ENCODE measurements at places on chromosomes 7 and 10.

GRCh38 chr10:44060221-44060620, 324.7 kb downstream of the CXCL12 start:
- no peak for DNase-seq

DNA sequence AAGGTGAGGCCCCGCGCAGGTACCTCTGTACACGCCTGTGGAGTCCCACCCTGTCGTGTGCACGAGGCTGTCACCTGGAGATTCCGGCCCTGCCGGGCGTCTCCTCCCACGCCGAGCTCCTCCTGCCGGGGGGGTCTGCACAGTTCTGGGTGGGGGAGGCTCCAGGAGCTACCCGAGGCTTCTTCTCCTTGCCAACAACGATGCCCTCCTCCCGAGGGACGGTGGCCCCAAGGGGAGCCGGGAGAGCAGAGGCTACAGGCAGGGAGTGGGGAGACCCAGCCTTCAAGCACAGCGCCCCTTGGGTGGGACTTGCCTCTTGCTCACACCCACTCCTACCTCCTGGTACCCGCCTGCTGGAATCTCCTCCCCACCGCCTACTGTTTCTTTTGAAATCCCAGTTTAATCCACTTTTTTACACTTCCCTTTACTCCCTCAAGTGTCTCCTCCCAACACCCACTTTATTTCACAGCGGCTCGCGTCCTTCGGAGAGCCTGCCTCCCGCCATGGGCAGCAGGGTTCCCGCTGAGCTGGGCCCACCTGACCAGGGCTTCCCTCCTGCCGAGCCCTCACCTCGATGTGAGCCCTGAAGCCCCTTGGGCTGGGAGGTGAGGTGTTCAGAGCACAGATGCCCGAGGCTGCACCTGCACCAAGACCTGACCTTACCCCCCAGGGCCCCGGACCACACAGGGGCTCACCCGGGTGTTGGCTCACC, 338.1 kb downstream of the DNAJB6 start:
- DNase-seq, result no peak

GRCh38 chr10:130747356-130747755, 564.2 kb downstream of the TCERG1L start:
- DNase-seq, result no peak

GRCh38 chr10:19812976-19813375, 3.3 kb upstream of the PLXDC2 start:
- DNase-seq, result no peak

DNA sequence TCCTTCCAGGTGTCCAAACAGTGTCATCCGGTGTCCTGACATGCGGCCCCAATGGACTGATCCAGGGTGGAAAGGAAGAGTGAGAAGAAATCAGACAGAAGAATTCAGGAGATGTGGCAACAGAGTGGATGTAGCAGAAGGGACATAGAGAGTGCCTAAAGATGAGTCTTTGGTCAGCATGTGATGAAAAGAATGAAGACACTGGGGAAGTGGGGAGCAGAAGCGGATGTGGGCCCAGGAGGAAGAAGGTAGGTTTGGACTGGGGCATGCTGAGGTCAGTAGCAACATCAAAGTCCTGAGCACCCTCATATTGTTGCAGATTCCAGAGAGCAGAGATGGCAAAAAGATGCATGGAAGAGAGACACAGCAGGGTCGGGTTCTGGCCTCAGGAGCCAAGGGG, 71.8 kb upstream of the STEAP1B start:
- no peak for DNase-seq

- DNase-seq, result no peak
Observed at GRCh38 chr7:134707663-134708378, 61.2 kb downstream of the BPGM start.

DNA sequence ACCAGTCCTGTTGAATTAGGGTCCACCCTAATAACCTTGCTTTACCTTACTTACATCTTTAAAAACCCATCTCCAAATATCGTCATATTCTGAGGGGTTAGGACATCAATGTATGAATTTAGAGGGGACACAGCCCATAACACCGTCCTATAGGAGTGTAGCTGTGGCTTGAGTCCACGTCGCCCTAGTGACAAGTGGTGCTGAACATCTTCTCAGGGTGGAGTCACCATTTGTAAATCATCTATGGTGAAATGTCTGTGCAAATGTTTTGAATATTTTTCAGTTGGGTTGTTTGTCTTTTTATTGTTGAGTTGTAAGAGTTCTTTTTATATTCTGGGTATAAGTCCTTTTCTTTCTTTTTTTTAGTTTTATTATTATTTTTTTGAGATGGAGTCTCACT, 5.2 kb upstream of the PRAP1 start:
- DNase-seq, result no peak

- no peak for DNase-seq
Observed at GRCh38 chr10:32846974-32847373, 111.1 kb downstream of the ITGB1 start.

DNA sequence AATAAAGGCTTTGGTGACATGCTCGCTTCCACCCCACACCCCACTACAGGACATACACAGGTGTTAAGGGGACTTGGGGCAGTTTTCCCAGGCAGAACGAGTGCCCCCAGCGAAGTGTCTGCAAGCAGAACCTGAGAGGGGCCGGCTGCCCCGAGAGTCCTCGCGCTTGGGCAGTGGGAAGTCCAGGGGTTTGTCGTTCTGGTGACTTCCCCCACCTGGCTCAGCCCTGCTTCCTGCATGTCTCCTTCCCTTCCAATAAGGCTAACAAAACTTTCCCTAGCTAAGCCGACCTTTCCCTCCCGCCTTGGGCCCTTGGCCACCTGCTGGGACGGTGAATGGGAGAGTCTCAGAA, 916 bp downstream of the VWA2 start:
- no peak for DNase-seq

DNA sequence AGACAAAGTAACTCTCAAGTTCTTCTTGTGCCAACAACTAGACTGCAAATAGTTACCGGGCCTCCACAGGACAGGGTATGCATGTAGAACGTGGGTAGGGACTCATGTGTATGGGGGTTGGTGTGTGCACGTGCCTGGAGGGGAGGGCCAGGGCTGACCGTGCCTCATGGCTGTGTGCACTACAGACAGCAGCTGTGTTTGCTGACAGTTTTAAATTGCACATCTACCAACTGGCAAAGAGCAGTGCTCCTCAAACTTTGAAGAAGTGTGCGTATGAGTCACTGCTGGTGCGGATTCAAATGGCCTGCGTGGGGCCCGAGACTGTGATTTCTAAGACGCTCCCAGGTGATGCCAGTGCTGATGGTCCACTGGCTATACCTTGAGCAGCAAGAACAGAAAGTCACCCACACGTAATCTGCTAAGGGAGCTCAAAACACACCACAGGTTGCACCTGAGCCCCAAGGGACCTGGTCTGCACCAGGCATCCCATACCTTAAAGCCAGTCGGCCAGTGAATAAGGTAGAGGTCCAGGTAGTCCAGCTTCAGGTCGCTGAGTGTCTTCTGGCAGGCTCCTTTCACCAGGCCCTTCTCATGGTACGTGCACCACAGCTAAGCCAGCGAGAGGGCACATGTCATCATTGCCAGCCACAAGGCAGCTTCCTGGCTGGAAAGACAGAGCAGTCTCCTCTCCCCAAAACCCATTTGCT, 8.5 kb downstream of the AKR1B1 start:
- DNase-seq, result no peak

- no peak for DNase-seq
Observed at GRCh38 chr10:119373294-119374102, 166.1 kb downstream of the GRK5 start.

- no peak for DNase-seq
Observed at GRCh38 chr10:85849315-85849714, 517.3 kb downstream of the GRID1 start.

DNA sequence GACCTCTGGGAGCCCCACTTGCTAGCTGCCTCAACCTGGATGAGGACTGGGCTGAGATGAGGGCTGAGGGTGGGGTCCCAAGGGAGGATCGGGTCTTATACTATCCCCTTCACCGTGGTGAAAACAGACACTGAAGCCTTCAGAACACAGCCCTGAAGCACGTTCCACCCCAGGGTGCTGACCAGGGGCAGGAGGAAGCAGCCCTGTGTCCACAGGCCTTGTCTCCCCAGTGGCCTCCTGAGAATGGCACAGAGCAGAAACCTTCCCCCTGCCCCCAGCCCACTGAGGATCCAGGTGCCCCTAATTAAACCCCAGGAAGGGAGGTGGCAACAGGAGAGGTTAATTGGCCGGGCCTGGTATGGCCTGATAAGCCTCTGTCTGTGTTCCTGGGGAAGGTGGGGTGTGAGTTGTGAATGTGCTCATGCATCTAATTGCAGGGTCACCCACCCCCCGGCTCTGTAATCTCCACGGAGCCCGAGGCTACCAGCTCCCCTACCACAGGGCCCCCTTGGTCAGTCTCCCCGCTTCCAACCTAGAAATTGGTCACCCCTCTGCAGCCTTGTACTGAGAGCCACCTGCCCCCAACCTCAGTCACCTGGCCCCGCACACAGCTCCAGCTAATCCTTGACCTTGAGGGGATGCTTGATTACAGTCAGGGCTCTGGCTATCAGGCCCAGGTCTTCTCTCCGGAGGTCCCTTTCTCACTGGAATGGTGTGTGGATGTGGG, 159.0 kb upstream of the UNC5B start:
- DNase-seq, result no peak

- no peak for DNase-seq
Observed at GRCh38 chr10:34575882-34576281, 239.2 kb downstream of the PARD3 start.

GRCh38 chr7:45067582-45067981, 21.2 kb downstream of the NACAD start:
- DNase-seq, result no peak

DNA sequence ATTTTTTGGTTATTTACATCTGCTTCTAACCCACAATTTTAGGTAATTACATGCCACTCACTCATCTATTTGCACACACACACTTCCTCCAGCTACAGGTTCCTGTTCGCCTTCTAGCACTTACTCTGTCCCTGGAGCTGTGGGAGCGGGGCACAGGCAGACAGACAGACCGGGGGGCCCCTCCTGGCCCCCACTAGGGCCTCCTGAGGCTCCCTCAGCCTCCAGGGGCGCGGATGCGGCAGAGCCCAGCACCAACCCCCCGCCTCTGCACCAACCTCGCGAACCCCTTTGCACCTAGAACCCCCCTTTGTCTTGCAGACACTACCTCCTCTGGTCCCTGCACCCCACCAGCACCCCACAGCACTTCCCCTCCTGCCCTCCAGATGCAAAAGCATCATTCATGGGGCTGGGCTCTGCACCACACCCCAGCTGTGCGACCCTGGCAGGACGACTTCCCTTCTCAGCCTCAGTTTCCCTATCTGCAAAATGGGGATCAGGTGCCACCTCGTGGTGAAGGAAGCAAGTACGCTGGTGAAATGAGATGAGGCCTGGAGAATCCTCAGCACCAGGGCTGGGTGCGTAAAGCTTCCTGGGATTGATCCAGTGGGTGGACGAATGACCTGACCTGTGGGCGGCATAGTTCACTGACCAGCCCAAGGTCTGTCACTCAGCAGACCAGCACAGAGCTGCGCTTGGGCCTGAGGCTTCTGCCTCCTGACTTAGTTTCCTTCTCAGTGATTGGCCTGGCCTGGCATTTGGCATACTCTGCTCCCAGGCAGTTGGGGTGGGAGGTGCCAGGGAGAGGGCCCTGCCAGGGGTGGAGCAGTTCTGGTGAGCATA, 37.9 kb downstream of the ELFN1 start:
- DNase-seq, result no peak

- DNase-seq, result no peak
Observed at GRCh38 chr7:83201355-83201754, 38.7 kb upstream of the PCLO start.

GRCh38 chr7:80136261-80137055, 1.8 kb downstream of the GNAI1 start:
- DNase-seq, result no peak

DNA sequence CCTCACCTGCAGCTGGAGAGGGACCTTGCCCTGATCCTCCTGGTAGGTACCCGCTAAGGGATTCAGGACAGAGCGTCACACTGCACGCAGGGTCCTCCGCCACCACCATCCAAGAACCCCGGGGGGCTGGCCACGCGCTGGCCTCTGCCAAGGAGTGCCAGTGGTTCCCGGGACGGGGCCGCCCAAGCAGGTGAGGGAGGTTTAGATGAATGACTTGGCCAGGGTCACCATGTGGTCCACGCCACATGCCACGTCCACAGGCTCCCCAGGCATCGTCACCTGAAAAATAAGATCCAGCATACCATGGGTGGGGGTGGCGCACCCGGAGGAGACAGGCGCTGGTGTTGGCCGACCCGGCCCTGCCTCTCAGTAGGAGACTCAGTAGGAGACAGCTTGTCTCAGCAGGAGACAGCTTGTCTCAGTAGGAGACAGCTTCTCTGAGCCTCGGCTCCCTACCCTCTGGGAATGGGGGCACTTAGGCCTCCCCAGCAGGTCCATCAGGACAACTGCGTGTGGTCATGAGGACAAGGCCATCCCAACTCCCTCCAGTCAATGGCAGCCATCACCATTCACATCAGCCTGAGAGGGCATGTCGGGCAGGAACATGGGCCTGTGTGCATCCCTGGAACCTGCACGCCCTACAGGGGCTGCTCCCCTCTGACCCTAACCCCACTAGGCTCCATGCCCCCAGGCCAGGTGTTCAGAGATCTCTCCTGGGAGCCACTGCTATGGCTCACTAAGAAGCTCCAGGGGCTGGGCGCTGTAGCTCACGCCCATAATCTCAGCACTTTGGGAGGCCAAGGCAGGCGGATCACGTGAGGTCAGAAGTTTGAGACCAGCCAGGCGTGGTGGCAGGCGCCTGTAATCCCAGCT, 30.5 kb downstream of the RCC1L start:
- no peak for DNase-seq

GRCh38 chr7:113143486-113144257, 25.3 kb upstream of the SMIM30 start:
- DNase-seq, result no peak

GRCh38 chr10:111126077-111126476, 49.2 kb downstream of the ADRA2A start:
- DNase-seq, result no peak

GRCh38 chr7:132783824-132784223, 207.6 kb upstream of the PLXNA4 start:
- DNase-seq, result no peak

GRCh38 chr10:1257274-1257673, 201.1 kb downstream of the WDR37 start:
- no peak for DNase-seq

- no peak for DNase-seq
Observed at GRCh38 chr7:117004899-117005298, 51.6 kb downstream of the ST7 start.

DNA sequence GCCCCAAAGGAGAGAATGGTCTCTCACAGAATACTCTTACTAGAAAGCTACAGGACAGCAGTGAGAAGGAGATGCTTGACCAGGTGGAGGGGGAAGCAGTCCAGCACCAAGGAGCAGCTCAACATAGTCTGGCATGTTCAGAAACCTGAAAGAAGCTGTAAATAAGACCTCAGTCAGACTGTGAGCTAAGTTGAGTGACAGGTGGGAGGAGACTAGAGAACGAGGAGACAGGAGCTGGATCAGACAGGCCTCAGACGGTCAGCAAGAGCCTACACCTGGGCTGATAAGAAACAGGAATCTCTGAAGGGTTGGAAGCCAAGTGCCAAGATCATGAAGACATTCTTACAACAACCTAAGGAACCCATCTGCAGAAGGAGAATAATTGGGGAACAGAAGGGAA, 54.5 kb downstream of the ELMO1 start:
- DNase-seq, result no peak

GRCh38 chr7:134660961-134661376, 14.3 kb downstream of the BPGM start:
- DNase-seq, result no peak

All from T-helper 17 cell (primary cell).